ENCODE measurements at places on chromosomes 5 and 9. TPM values are rescaled to one million over a fixed set of nuclear protein-coding genes. Genes with fewer than 3 reads are reported as not detected.

- H3K27me3 ChIP-seq: no peaks in the 10 kb centered on the region
- no peaks in the 10 kb centered on the region for H3K36me3 ChIP-seq
- H3K27ac ChIP-seq: no peak overlapping the region
These were observed 42.2 kb upstream of the FSD1L start for GRCh38 chr9:105405514-105406131.

- no peak overlapping the region for H3K27ac ChIP-seq
- no peak for DNase-seq
- peaks cover under 1% of the 10 kb centered on the region for H3K36me3 ChIP-seq
- H3K4me1 ChIP-seq: no peaks in the 10 kb centered on the region
These were observed 30.5 kb upstream of the LRRC70 start for GRCh38 chr5:62547945-62548630.

- no peak overlapping the region for H3K27ac ChIP-seq
- H3K27me3 ChIP-seq: no peaks in the 10 kb centered on the region
- H3K4me1 ChIP-seq: no peaks in the 10 kb centered on the region
- no peak overlapping the region for H3K4me3 ChIP-seq
These were observed 30.4 kb upstream of the OTULINL start for GRCh38 chr5:14551211-14551610.

- H3K27ac ChIP-seq: no peak overlapping the region
- H3K4me1 ChIP-seq: peaks cover 9% of the 10 kb centered on the region
- H3K4me3 ChIP-seq: no peak overlapping the region
- H3K27me3 ChIP-seq: no peaks in the 10 kb centered on the region
- DNase-seq: no peak
- H3K36me3 ChIP-seq: peaks cover 40% of the 10 kb centered on the region
These were observed 38.5 kb downstream of the VPS13A start for GRCh38 chr9:77215874-77216273.

- no peak overlapping the region for H3K27ac ChIP-seq
- no peak overlapping the region for H3K4me3 ChIP-seq
- no peaks in the 10 kb centered on the region for H3K36me3 ChIP-seq
- no peaks in the 10 kb centered on the region for H3K27me3 ChIP-seq
These were observed 33.4 kb downstream of the C9orf85 start for GRCh38 chr9:71944754-71945375.

- H3K4me1 ChIP-seq: no peaks in the 10 kb centered on the region
- DNase-seq: no peak
- H3K36me3 ChIP-seq: no peaks in the 10 kb centered on the region
- no peak overlapping the region for H3K4me3 ChIP-seq
These were observed 209.1 kb downstream of the TARS1 start for GRCh38 chr5:33649549-33650482.

DNA sequence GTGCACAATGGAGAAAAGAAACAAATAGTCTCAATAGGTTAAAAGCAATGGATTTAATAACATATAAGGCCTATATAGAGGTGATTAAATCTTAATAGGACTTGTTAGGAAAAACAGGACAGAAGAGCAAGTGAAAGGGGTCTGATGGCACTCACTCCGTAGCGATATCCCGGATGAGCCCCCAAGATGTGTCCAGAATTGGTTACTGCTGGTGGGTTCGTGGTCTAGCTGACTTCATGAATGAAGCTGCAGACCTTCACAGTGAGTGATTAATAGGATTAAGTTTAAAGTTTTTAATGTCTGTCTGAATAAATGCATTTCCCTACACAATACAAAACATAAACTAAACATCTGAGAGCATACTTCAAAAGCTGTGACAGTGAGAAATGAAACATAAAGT is 110.4 kb upstream of the FAM174A start:
- no peak overlapping the region for H3K27ac ChIP-seq
- no peak overlapping the region for H3K4me3 ChIP-seq
- no peak for DNase-seq
- H3K36me3 ChIP-seq: no peaks in the 10 kb centered on the region

- no peaks in the 10 kb centered on the region for H3K36me3 ChIP-seq
- DNase-seq: no peak
- no peak overlapping the region for H3K27ac ChIP-seq
- H3K4me3 ChIP-seq: no peak overlapping the region
These were observed 3.1 kb upstream of the PRELID2 start for GRCh38 chr5:145838276-145838675.

C9orf72 gene
- total RNA-seq: 14.0 TPM

PCDHA7 gene
- total RNA-seq: not detected
